ENCODE measurements at places on chromosomes 6 and 20.

- no peak for DNase-seq
Observed at GRCh38 chr6:154898821-154899220, 96.3 kb upstream of the TIAM2 start.

DNA sequence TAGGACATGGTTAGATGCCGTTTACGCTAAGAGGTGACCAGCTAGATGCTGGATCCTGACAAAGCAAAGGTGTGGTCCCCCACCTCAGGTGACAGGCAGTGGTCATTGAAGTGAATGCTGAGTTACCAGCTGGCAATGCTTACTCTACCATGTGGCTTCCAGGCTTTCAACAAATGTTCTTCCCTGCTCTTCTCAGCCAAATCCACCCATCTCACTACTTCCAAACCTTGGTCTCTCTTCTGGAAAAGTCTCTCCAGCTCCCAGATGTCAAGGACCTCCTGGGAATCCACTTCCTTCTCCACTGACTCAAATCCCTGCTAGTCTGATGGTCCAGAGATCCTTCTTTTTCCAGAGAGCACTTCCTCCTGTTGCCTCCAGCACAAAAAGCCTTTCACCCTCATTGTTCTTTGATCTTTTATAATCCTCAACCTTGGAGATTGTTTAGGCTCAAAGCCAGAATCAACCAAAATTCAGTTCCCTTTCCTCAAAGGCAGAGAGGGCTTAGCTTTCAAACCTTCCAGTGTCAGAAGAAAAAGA, 228.0 kb downstream of the ZNF217 start:
- DNase-seq: no peak

- no peak for DNase-seq
Observed at GRCh38 chr20:7274870-7275269, 507.4 kb downstream of the BMP2 start.

DNA sequence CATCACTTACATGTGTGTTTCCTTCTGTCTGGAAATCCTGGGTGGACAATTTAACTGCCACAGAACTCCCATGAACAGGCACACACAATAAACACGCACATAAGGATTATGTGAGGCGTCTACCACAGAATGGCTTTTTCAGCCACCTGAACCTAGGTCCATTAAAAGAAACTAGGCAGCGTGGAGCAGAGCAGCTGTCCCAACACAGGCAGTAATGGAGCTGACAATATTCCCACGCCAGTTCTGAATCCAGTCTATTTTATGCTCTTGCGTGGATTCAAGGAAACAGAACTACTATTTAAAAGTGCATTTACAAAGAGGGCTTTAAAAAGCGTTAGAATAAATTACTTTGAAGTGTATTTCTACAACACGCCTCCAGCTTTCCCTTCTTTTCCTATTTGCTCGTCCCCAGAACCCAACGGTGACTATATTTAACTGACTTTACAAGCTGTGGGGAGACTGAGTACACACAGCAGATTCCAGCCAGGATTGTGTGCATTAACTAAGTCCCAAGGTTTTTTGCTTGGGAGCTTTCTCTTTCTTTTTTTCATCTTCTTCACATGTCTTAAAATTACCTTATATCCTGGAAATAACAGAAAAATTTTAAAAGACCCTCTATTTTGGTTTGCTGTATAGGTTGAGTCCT, 95.9 kb downstream of the GMDS start:
- no peak for DNase-seq

DNA sequence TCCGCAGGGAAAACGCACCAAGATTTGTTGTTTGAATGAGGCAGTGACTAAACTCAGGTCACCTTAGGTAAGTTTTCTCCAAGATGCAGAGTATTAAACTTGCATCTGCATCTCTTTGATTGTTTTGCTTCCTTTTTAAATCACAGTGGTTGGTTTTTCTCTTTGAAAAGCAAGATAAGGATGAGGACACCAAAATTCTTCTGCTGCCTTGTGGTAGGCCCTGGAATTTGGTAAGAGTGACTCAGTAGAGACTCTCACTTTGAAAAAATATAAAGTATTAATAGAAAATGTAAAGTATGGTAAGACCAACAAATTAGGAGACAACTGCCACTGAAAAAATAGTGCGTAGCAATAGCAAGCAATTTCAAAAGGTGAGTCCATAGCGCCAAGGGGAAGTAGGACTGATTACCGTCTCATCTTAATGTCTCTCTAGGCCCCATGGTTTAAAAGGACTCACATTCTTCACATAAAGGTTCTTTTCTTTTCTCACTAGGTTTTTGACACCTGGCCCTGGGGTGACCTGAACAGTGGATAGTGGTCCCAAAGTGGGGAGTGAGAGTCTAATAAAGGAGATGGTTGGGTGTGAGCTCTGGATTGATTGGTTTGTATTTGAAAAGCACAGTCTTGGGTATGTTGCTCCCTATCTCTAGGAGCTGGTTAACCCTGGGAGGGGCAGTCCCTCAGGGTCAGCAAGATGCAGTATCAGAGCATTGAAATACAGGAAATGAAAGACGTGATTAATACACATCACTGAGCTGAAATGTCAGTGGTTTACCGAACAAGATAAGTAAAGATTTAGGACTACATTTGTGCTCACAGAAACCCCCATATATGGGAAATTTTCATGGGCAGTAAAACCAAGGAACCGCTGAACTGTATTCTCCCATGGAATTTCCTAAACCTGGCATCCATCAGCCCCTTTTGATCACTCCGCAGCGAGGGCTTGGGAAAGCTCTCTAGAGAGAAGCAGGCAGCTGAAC, 221.2 kb downstream of the SLC24A3 start:
- no peak for DNase-seq

Data from transverse colon (tissue), 4 donors.